ENCODE measurements at places on chromosomes 4 and X. TPM values are rescaled to one million over a fixed set of nuclear protein-coding genes. Genes with fewer than 3 reads are reported as not detected.

DNA sequence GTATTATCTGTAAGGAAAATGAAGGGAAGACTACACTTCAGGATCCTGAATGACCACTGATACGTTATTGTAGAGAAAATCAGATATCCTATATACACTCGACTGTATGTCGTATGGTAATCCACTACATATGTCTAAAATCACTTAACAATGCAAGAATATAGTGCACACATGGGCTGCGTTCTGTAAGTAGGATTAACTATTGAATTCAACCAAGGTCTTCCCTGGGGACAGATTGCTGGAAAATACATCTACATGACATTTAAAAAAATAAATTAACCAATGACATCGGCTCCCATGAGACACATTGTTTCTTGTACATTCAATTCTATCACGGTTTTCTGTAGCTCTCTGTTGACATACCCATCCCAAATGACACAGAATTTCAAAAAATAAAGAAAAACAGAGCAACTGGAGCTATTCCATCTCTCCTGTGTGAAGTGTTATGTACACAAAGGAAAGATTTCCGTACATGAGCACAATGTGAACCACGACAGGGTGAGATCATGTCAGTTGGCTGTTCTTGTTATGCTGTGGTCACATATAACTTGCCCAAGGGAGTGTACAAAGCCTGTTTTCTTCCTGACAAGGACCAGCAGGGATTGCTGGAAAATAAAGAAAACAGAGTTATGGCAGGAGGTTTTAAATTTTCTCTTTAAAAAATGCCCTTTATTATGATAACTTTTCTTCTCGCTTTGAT, 6.1 kb downstream of the ENOX2 start:
- H3K4me3 ChIP-seq, result no peak overlapping the region
- DNase-seq, result no peak
- H3K27ac ChIP-seq, result no peak overlapping the region
- no peaks in the 10 kb centered on the region for H3K27me3 ChIP-seq

DNA sequence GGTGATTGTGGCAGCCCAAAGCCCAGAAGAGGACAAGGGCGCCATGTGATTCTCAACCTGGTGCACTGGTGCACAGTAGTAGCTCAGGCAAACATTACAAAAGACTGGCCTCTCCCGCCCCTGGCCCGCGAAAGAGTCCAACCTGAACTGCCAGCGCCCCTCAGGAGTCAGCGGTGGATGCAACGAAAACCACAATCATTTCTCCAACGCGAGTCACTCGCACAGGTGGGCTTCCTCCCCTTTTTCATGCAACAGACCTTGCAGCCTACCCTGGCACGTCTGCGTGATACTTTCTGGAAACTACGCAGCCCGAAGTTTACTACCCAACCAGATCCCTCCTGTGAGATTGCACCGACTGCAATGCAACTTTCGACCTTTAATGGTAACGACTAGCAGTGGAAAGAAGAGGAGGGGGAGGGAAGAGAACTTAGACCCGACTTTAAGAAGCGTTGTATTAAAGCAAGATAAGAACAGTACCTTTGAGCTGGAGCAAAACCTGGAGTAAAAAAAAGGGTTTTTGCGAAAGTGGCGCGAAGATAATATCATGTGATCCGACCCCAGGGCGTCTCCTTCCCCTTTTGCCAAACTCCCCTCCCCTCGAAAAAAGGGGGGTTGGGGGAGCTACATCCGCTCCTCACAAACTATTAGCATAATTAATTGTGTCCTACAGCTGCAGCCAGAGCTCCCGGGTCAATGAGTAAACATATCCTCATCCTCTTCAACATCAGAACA, 63.3 kb upstream of the CCDC160 start:
- H3K27me3 ChIP-seq, result no peaks in the 10 kb centered on the region
- no peak for DNase-seq
- H3K27ac ChIP-seq, result peak overlapping the region; percentile 67
- H3K4me3 ChIP-seq, result peak overlapping the region; percentile 53
- H3K4me1 ChIP-seq, result peaks cover 5% of the 10 kb centered on the region

DNA sequence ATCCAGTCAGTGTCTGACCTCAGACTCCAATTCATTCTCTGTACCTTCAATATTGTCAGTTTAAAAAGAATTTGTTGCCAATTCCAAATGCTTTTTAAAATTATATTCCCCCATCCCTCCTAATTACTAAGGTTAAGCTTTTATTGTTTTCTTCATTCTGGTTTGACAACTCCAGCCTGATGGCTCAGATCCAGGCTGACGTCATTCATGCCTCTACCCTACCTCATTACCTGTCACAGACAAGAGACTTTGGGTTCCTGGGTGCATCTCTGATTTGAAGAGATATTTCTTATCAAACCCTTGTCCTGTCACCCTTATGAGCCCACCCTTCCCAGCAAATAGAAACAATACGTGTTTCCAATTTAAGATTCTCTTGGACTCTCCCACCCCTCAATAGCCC, 300.2 kb upstream of the CLNK start:
- no peak overlapping the region for H3K27ac ChIP-seq
- DNase-seq, result no peak
- H3K4me1 ChIP-seq, result no peaks in the 10 kb centered on the region
- H3K36me3 ChIP-seq, result no peaks in the 10 kb centered on the region
- H3K27me3 ChIP-seq, result no peaks in the 10 kb centered on the region
- H3K4me3 ChIP-seq, result no peak overlapping the region

GRCh38 chr4:175066923-175067627, 148.9 kb downstream of the ADAM29 start:
- H3K27ac ChIP-seq, result no peak overlapping the region
- no peaks in the 10 kb centered on the region for H3K27me3 ChIP-seq
- no peak for DNase-seq

DNA sequence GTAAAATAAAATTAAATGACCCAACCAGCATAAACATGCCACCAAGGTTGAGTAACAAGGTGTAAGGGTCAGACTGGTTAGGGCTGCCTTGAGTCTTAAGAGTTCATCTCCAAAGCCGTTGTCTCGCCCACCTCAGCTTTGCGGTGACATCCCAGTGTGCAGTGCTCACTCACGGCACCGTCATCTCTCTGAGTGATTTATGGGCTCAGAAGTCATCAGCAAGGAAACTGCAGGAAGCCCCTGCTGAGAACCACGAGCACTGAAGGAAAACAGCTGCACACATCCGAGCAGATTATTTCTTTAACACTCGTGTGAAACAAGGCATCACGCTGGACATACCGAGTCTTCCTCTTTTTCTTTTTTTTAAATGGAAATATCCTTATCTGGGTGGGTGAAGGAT, 411.1 kb downstream of the TRIML1 start:
- H3K27me3 ChIP-seq, result no peaks in the 10 kb centered on the region
- no peak overlapping the region for H3K27ac ChIP-seq
- no peaks in the 10 kb centered on the region for H3K4me1 ChIP-seq
- no peak overlapping the region for H3K4me3 ChIP-seq

- no peak overlapping the region for H3K27ac ChIP-seq
- H3K4me1 ChIP-seq, result peaks cover 6% of the 10 kb centered on the region
- H3K36me3 ChIP-seq, result no peaks in the 10 kb centered on the region
- no peaks in the 10 kb centered on the region for H3K27me3 ChIP-seq
- H3K4me3 ChIP-seq, result no peak overlapping the region
Measured at GRCh38 chrX:150690126-150690525, 3.1 kb upstream of the MTMR1 start.

DNA sequence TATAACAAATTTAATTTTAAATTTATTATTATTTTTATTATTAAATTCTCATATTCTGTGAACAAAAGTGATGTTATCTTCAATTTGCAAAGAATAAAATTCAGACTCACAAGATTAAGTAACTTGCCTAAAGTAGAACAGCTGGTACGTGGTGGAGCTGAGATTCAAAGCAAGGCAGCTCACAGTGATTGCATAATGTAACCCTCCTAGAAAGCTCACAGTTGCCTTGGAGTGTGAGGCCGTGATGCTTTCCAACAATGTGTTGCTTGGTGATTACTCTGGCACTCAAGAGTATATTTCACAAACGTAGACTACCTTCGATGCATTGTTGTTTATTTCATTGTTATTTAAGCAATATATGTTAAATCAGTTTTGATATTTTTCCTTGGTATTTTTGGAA, 1039.2 kb upstream of the PABPC4L start:
- H3K27ac ChIP-seq, result no peak overlapping the region
- DNase-seq, result no peak
- no peak overlapping the region for H3K4me3 ChIP-seq
- no peaks in the 10 kb centered on the region for H3K4me1 ChIP-seq
- H3K27me3 ChIP-seq, result no peaks in the 10 kb centered on the region

DNA sequence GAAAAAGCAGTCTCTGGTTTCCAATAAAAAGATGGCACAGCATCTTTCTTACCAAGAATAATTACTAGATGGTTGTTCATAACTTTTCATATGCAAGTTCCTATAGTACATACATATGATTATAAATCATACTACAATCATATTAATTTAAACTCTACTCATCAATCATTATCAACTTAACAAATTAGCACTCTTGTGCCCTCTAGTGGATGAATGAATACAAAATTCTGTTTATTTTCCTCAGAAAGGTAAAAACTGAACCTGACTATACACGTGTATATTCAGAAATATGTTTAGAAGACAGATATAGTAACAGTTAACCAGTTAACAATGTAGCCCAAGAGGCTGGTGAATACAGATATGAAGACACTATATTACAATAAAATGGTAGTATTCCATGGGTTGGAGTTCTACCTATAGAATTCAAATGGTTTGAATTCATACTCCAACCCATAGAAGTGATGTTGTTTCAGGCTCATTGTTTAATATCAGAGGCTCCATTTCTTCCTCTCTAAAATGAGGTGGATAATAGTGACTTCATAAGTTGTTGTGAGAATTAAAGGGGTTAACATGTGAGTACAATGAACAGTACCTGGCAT, 100.0 kb downstream of the ADAMTS3 start:
- no peaks in the 10 kb centered on the region for H3K27me3 ChIP-seq
- H3K27ac ChIP-seq, result no peak overlapping the region
- H3K36me3 ChIP-seq, result no peaks in the 10 kb centered on the region
- DNase-seq, result no peak

GRCh38 chr4:48102303-48102702, 31.7 kb downstream of the TXK start:
- DNase-seq, result no peak
- H3K27ac ChIP-seq, result no peak overlapping the region
- no peak overlapping the region for H3K4me3 ChIP-seq
- no peaks in the 10 kb centered on the region for H3K27me3 ChIP-seq
- H3K4me1 ChIP-seq, result no peaks in the 10 kb centered on the region

GRCh38 chr4:157882901-157883300, 289.9 kb downstream of the GASK1B start:
- no peak overlapping the region for H3K4me3 ChIP-seq
- H3K4me1 ChIP-seq, result no peaks in the 10 kb centered on the region
- H3K27me3 ChIP-seq, result no peaks in the 10 kb centered on the region
- H3K27ac ChIP-seq, result no peak overlapping the region

DNA sequence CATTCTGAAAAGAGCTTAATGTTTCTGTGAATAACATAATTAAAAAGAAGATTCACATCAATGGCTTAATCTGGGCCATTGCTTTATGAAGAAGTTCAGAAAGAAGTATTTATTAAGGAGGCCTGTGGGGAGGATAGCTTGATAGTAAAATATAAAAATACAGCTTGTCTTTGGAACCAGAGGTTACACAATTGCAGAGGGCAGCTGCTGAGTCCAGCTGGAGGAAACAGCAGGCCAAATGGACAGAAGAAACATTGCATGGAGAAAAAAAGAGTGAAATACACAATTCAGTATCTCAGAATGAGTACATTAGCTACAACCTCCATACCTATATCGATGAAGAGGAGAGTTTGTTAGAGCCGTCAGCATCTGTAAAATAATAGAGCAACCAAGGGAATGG, 148.0 kb upstream of the NPY2R start:
- H3K4me3 ChIP-seq, result no peak overlapping the region
- H3K27ac ChIP-seq, result no peak overlapping the region

GRCh38 chr4:3075652-3075981, 1.1 kb downstream of the HTT start:
- peak overlapping the region; percentile 80 for H3K4me3 ChIP-seq
- H3K4me1 ChIP-seq, result no peaks in the 10 kb centered on the region
- DNase-seq, result no peak
- peak overlapping the region; percentile 90 for H3K27ac ChIP-seq
- H3K27me3 ChIP-seq, result no peaks in the 10 kb centered on the region
- H3K36me3 ChIP-seq, result no peaks in the 10 kb centered on the region

DNA sequence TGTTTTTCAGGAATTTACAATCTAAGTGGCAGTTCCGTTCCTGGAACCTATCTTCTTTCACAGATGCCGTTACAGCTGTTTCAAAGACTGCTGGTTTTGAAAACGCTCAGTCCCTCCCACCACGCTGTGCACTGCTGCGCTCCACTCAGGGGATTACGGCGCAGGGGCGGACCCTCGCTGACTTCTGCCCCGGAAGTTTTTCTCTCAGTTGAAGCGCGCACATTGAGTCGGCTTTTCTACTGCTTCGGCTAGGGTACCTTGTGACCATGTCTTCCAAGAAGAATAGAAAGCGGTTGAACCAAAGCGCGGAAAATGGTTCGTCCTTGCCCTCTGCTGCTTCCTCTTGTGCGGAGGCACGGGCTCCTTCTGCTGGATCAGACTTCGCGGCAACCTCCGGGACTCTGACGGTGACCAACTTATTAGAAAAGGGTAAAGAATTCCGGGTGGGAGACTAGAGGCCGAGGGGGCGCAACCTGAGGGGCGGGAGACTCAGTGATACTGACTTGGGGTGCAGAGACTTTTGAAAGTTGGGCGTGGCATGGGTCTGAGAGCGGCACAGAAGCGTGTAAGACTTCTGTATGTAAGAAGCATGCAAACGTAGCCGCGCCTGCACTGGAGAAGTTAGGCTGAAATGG, 597 bp upstream of the NUDT6 start:
- H3K27ac ChIP-seq, result peak overlapping the region; percentile 84
- H3K36me3 ChIP-seq, result peaks cover 2% of the 10 kb centered on the region
- peak; percentile 92 for DNase-seq
- H3K27me3 ChIP-seq, result no peaks in the 10 kb centered on the region
- peak overlapping the region; percentile 73 for H3K4me3 ChIP-seq
- H3K4me1 ChIP-seq, result peaks cover 21% of the 10 kb centered on the region

- no peak overlapping the region for H3K4me3 ChIP-seq
- peak; percentile 86 for DNase-seq
- H3K4me1 ChIP-seq, result peaks cover 5% of the 10 kb centered on the region
- H3K27ac ChIP-seq, result no peak overlapping the region
- H3K36me3 ChIP-seq, result no peaks in the 10 kb centered on the region
Measured at GRCh38 chrX:105837232-105837631, 14.9 kb downstream of the NRK start.

DNA sequence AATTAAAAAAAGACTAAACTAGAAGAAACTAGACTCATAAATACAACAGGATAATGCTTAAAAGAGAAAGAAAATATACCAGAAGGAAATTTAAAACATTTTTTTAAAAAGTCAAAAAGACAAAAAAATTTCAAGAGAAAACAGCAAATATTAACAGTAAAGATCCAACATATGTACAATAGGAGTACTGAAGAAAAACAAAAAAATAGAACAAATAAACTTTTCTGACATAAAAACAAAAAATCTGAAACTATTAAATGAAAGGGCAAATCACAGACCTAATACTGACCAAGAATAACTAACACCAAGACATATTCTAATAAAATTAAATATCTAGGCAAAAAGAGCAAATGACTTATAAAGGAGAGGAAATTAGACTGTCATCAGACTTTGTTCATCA, 11.5 kb downstream of the DNAJB14 start:
- no peaks in the 10 kb centered on the region for H3K27me3 ChIP-seq
- H3K4me1 ChIP-seq, result no peaks in the 10 kb centered on the region
- no peak overlapping the region for H3K4me3 ChIP-seq
- no peak for DNase-seq

RPA4 gene
- total RNA-seq, result 1.1 TPM

PRKG2 gene
- total RNA-seq, result 10.8 TPM

MAGEA8 gene
- not detected for total RNA-seq

STIM2 gene
- 15.3 TPM for total RNA-seq
